ENCODE measurements at places on chromosomes 12 and 14. TPM values are rescaled to one million over a fixed set of nuclear protein-coding genes. Genes with fewer than 3 reads are reported as not detected.

DNA sequence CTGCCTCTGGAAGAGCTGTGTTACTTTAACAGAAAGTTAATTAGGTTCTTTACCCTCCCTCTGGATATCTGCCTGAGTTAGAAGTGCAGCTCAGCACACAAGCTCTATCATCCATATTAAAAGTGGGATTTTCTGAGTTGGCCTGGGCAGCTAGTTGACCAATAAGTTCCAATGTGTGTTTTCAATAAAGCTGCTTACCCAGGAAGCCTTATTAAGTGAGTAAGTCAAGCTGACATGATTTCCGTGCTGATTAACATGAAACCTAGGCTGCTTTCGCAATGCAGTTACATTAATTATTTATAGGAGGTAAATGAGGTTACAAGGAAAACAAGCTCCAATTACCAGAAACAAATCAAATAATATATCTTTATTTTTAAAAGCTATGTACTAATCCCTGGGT is 4.8 kb downstream of the NEUROD4 start:
- no peak for DNase-seq

- DNase-seq, result no peak
These were observed 19.8 kb upstream of the OVCH1 start for GRCh38 chr12:29517264-29517663.

GRCh38 chr12:105083551-105084105 is 630 bp downstream of the ALDH1L2 start:
- no peak for DNase-seq

DNA sequence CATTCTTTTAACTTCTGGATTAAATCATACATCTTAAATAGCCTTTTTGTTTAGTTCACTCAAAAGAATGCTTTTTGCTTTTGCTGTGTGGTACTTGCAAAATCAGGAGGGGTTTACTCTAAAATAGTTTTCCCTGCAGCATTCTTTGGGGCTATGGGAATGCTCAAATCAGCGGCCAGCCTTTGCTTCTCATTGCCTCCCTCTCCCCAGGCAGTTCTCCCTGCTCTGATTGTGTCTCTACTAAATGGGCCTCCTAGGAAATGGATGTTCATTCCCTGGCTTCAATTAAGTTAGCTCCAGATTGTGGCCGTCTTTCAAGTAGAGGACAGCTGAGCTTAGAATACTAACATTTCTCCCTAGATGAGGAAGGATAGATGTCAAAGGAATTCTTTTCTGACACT is 4.4 kb downstream of the TULP3 start:
- DNase-seq, result no peak

GRCh38 chr12:25993901-25994651 is 35.6 kb downstream of the RASSF8 start:
- no peak for DNase-seq

GRCh38 chr12:121060149-121061001 is 21.3 kb upstream of the OASL start:
- peak; percentile 84 for DNase-seq

DNA sequence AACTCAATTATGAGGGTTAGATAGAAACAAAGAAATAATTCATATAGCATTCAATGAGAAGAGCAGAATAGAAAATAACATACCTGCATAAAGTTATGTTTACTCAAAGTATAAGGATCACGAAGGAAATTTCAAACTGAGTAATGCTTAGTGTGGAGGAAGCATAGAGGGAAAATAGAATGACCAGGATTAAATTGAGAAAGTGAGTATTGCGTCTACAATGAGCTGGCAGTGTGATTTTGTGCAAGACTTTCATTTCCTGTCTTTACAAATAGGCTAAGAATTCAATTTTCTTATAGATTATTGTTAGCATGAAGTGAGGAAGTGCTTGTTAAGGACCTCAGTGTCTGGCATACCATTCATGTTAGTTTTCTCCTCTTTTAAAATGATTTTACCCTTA is 12.0 kb downstream of the ADGRD1 start:
- DNase-seq, result no peak

DNA sequence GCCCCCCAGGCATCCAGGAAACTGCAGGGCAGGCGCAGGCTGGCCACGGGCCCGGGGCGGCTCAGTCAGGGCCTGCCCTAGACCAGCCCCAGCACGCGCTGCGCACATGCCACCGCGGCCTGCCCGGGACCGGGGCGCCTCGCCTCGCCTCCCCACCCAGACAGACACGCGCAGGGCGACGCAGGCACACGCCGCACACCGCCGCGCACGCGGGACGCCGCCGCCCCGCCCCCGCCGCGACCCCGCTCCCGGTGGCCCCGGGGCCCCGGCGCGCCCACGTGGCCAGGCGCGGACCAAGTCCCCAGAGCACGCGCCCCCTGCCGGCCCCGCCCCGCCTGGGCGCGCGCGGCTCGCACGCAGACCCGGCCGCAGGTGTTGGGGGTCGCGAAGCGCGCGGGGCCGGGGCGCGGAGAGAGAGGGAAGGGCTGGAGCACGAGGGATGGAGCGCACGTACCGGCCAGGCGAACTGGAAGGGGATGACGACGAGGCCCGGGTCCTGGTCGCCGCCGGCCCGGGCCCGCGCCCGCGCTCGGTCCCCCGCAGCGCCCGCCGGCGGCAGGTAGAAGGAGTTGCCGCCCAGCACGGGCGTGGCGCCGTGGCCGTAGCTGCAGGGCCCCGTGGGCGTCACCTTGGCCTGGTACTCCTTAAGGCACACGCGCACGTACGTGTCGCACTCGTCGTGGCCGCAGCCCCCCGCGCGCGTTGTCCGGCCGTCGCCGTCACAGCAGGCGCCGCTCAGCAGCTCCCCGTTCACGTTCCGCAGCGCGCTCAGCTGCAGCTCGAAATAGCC is 1.1 kb downstream of the JAG2 start:
- DNase-seq, result no peak

DNA sequence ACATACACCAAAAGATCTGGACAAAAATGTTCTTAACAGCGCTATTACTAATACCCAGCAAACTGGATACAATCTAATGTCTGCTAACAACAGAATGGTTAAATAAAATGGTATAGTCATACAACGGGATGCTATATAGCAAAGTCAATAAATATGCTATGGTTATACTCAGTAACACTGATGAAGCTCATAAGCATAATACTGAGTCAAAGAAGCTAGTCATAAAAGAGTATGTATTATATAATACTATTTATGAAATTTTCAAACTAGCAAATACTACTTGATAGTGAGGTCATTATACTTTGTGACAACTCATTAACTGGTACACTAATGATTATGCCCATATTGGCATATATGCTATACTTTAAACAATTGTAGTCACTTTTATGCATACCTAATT is 7.4 kb downstream of the ABCD2 start:
- DNase-seq, result no peak

GRCh38 chr14:59246566-59246965 is 58.1 kb downstream of the DAAM1 start:
- DNase-seq, result no peak

- no peak for DNase-seq
These were observed 10.8 kb upstream of the CEBPE start for GRCh38 chr14:23129759-23130316.

GRCh38 chr14:59126714-59127436 is 61.6 kb upstream of the DAAM1 start:
- peak; percentile 83 for DNase-seq

DNA sequence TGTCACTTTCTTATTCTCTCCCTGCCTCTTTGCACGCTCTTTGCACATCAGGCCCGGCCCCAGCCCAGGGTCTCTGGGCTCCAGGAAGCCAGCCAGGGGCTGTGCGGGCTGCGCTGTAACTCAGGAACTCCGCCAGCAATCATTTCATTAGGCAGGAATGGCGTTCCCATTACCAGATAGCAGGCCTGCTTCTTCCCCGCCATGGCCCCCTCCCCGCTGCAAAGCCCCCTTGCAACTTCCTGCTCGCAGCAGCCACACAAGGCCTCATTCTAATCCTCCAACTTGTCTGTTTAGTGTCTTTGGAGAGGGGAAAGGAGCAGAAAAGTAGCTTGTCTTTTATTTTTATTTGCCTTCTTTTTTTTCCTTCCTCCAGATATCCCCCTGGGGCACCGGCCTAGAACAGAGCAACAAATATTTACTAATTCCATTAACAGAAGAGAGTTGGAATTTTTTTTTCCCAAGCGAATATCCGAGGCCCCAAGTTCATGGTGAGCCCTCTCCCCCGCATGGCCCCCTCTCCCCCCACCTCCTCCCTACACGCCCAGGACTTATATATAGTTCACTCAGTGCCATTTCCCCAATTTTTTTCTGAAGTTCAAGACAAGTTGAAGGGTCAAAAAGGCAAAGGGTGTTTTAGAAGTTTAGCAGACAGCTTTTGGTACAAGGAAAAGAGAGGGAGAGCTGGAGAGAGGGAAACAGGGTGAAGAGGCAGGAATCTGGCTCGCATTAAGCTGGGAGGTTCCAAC is 329.4 kb upstream of the TBX3 start:
- no peak for DNase-seq

GRCh38 chr12:89206390-89206789 is 145.9 kb downstream of the DUSP6 start:
- no peak for DNase-seq

GRCh38 chr12:41073633-41074472 is 114.3 kb upstream of the PDZRN4 start:
- no peak for DNase-seq

DNA sequence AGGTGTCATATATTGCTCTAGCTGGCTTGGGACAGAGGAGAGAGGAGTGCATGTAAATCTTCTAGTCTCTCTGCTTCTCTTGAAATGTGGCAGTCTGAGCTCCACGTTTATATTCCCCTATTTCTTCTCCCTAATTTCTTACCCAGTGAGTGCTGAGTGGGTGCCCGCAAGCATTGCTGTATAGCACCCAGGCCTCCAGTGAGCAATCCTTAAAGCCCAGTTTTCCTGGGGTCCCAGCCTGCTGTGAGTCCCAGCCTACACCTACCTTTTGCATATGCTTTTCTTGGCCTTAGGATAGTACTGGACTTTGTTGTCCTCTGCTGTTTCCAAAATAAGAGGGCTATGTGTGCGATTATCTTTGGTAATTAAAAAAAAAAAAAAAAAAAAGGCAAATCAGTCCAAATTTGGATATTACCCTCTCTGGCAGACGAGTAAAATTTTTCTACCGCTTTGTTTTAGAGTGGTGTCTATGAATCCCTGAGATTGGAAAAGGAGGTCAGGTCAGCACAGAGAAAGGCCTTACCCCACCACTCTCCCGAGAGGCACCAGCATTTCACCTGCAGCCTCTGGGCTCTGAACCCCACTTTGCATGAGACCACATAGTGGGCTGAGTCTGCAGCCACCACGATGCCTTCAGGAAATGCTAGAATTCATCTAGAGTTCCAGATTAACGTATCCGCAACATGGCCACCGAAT is 1.1 kb downstream of the MGST1 start:
- peak; percentile 66 for DNase-seq

- no peak for DNase-seq
These were observed 196.1 kb downstream of the ESR2 start for GRCh38 chr14:64098120-64098519.

DNA sequence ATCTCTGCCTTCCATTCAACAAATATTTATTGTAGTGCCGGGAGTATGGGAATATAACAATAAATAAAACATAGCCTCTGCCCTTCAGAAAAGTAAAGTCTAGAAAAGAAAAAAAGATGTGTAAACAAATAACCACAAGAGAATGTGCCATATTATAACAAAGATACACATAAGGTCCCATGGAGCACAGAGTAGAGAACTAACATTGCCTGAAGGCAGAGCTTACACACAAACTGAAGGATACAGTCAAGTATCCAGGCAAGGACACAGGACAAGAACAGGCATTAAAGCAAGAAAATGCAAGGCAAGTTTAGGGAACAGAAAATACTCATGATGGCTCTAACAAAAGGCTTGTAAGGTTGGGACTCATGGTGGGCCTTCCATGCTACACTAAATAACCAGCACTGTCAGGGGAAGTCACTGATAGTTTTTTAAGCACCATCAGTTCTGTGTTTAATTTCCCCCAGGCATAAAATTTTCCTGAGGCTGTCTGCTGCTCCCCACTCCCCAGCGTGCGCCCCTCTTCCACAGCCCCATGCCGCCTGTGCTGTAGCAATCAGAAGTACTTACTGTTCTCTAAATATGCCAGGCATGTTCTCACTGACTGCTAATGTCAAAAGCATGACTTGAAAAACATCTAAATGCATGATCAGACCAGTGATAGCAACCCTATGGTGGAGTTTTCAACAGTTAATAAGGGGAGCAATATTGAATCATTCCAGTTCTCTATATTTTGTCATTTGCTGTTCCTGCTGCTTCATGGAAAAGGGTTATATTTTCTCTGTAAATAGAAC is 77.8 kb downstream of the ANKS1B start:
- DNase-seq, result no peak

- DNase-seq, result no peak
These were observed 59.6 kb downstream of the PRKCH start for GRCh38 chr14:61380984-61381383.

GRCh38 chr14:31893221-31893757 is 183.8 kb upstream of the ARHGAP5 start:
- no peak for DNase-seq

DNA sequence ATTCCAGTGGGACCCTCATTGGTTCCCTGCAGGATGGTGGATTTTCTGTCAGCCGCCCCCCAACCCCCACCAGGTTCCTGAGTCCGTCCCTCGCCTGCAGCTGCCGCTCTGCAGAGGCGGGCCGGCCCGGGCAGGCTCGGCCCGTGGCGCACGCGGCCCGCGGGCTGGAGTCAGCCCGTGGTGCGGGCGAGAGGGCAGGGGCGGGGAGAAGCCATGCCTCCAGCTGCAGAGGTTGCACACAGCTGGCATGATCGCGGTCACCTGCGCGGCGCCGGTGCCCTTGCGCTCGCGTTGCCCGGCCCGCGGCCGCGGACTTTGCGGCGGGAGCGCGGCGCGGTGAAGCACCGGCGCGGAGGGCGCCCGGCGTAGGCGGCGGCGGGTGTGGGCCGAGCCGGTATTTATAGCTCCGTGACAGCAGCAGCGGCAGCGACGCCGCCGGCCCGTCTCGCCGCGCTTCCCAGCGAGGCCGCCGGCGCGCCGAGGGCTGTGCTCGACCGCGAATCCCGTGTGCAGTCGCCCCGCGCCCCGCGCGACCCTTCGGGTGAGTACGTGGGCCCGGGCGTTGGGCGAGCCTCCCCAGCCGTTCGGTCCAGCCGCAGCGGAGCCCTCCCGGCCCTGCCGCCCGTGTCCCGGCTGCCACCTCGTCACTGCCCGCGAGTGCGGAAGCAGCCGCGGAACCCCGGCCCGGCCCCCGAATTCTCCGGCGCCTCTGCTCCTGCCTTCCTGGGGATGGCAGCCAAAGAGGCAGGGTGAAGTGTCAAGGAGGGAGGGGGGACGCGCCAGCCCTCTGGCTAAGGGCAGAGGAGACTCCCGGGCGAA is at the start of gene TMEM117:
Gene TMEM117 (plus strand): TSS at position 426 of the 819 bp plus-strand sequence.
- DNase-seq, result peak; percentile 61

- DNase-seq, result no peak
These were observed 51.5 kb upstream of the KCNJ8 start for GRCh38 chr12:21825886-21826617.

TCL1B gene
- 5.7 TPM for total RNA-seq

PPHLN1 gene
- 95.3 TPM for total RNA-seq

A2M gene
- total RNA-seq, result not detected

SOAT2 gene
- 1.2 TPM for total RNA-seq

FSCB gene
- not detected for total RNA-seq

PIK3C2G gene
- total RNA-seq, result not detected

KLHDC1 gene
- not detected for total RNA-seq

TAS2R42 gene
- not detected for total RNA-seq

GPD1 gene
- 0.31 TPM for total RNA-seq

PRH2 gene
- not detected for total RNA-seq

PIWIL1 gene
- not detected for total RNA-seq

PPP2R3C gene
- total RNA-seq, result 42.2 TPM

ZDHHC22 gene
- not detected for total RNA-seq
